NCI-H2081 treated with DMSO at 0.1 percent for 48 hours (cell line): ENCODE measurements at places on chromosomes 5 and 9.

- no peak for DNase-seq
These were observed 166.1 kb downstream of the GNAQ start for GRCh38 chr9:77865385-77866047.

- DNase-seq: peak; percentile 41
These were observed 313.5 kb downstream of the PRDM9 start for GRCh38 chr5:23820765-23821471.

DNA sequence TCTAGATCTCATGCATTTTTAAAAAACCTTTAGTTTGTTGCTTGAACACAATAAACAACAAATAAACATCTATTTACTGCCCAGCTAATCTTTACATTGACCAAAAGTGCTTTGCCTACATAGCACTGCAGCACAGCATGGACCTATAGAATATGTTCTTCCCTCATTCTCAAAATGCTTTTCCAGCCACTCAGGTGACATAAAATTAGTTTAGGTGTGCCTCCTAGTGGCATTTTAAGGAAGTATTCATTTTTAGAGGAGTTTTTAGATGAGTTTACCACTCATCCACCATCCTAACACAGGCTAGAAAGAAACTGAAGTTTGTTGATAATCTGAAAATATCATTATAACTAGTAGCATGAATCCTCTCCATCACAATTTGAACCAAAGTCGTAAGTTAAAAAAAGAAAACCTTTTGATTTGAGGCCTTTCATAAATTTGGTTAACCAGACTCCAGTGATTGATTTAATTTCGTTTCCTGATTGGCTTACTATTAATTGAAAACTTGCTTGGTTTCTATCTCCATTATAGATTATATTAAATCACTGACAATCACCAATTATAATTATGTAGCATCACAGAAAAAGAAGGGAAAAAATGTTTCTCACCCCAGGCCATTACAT, 12.6 kb downstream of the PLGRKT start:
- DNase-seq: peak; percentile 22

GRCh38 chr5:126975796-126976195, 54.6 kb downstream of the MARCHF3 start:
- DNase-seq: no peak

DNA sequence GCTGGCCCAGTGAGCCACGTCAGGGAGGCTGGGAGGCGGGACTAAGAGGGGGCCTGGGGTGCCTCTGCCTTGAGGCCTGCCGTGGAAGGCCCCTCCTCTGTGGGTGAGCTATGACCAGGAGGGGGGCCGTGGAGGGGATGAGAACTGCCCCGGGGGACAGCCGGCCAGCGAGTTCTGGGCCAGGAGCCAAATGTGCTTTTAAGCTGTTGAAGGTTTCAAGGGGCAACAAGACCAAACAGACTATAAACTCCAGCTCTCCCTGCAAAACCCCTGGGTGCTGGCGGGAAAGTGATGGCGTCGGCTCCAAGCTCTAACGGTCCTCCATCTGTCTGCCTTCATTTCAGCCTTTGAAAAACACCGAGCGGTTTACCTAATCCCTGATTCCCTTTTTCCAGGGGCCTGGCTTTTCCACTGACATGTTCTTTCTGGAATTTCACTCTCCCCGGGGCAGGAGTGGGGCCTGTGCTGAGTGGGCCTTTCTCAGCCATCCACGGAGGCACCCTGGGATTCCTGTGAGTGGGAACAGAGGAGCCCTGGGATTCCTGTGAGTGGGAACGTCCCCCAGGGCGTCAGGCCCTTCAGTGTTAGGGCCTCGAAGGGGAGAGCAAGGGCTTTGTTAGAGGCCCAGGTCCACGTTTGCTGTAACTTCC, 65.6 kb downstream of the COL5A1 start:
- no peak for DNase-seq

DNA sequence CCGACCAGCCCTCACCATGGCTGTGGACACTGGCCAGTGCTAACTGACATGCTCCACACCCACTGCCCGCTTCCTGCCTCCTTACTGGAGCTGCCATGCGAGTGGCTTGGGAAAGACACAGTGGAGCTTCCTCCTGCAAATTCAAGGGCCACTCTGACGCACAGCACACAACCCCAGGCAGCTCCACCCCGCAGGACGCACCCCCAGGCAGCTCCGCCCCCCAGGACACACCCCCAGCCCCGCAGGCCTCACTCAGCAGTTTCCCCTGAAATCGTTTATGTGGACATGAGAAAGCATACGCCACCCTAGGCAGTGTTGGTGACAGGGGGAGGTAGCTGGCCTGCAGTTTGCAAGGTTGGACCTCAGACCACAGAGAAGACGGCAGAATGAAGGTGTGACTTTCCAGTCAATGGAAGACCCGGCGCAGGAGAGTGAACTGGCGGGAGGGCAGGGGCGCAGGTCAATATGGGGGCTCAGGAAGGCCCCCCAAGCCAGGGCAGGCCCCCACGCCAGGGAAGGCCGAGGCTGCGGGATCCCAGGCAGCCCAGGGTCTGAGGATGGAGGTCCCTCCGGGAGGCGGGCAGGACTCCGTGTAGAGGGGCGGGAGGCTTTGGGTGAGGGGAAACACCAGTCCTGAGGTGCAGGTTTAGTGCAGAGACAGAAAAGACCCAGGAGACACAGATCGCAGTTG, 21.6 kb downstream of the LPCAT1 start:
- no peak for DNase-seq

GRCh38 chr9:77752554-77752953, 104.4 kb upstream of the GNA14 start:
- no peak for DNase-seq

- DNase-seq: no peak
These were observed 184.8 kb downstream of the KIAA0825 start for GRCh38 chr5:94433397-94434163.

- no peak for DNase-seq
These were observed 114.4 kb downstream of the DOCK2 start for GRCh38 chr5:169751490-169751889.

- no peak for DNase-seq
These were observed 156.2 kb downstream of the NR3C1 start for GRCh38 chr5:143247134-143247815.

DNA sequence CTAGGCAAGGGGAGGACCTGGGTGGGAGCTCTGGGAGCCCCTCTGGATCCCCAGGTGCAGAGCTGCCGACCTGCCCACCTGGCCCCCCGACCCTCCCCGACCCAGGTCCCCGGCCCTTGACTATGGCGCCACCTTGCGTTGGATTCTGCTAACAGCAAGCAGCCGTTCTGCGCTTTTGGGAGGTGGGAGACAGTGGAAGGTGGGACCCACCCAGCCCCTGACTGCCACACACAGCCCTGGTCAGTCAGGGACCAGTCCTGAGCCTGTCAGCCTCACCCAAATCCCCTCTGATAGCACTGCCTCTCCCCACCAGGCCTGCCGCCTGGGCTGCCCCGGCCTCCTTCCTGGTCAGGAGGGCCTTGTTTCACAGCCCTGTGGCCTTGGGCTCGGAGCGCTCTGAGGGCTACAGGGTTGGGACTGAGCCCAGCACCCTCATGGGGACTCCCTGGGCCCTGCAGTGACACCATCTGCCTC, 77.9 kb downstream of the HMCN2 start:
- no peak for DNase-seq

- peak; percentile 76 for DNase-seq
These were observed 966.3 kb upstream of the C9orf72 start for GRCh38 chr9:28539434-28540070.

DNA sequence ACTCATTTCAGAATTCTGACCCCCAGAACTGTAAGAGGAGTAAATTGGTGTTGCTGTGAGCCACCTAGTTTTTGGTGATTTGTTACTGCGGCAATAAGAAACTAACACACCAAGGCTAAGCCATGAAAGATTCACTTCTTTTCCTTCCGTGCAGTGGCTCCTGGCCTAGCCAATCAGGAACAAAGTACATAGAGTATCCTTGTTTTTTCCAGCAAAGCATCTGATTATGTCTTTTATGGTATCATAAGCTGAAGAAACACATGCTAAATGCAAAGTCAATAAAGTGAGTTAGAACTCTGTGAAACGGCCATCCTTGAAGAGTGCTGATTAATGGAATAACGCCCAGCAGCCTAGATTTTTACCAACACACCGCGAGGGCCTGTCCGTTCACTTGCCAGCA, 11.4 kb downstream of the RNF130 start:
- DNase-seq: no peak

DNA sequence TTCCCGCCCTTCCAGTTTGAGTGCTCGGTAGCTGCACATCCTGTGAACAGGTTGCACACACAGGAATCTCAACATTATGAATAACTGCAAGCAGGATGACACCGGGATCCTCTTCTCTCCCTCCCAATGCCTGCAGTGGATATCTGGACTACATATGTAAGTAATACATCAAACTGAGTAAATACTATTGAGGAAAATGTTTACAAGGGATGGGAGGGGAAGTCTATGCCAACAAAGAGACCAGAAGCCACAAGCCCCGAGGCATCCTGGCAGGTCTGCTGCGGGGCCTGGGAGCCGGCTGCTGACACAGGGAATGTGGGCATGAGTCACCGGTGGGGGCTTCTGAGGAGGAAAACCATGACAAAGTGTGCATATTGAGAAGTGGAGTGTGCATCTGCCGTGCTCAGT, 8.6 kb upstream of the ANKRD33B start:
- DNase-seq: no peak

DNA sequence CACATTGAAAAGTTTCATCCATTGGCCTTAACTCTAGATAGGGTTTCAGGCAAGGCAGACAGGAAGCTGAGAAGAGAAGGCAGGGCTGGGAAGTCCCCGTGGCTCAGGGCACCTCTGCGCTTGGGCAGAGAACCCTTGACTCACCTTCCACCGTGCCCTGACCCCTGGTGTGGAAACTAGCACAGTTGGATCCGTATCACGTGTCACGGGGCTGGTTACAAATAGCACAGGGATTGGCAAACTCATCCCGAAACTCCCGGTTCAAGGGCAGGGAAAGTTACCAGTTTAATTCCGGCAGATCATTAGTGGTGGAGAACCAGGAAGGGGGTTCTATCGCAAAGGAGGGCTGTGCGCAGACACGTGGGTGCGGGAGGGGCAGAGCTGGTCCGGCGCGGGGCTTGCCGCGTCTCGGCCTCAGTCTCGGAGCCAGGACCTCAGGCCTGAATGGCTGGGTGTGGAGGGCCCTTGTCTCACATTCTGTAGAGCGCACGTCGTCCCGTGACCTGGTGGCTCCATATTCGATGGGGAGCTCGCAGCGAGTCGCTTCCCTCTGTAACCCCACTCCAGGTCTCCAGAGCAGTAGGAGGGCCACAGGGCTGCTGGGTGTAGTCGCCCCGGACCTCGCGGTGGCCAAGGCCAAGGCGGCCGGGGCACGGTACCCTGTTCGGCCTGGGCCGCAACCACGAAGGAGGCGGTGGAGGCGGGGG, 771 bp upstream of the TMEM171 start:
- DNase-seq: no peak

DNA sequence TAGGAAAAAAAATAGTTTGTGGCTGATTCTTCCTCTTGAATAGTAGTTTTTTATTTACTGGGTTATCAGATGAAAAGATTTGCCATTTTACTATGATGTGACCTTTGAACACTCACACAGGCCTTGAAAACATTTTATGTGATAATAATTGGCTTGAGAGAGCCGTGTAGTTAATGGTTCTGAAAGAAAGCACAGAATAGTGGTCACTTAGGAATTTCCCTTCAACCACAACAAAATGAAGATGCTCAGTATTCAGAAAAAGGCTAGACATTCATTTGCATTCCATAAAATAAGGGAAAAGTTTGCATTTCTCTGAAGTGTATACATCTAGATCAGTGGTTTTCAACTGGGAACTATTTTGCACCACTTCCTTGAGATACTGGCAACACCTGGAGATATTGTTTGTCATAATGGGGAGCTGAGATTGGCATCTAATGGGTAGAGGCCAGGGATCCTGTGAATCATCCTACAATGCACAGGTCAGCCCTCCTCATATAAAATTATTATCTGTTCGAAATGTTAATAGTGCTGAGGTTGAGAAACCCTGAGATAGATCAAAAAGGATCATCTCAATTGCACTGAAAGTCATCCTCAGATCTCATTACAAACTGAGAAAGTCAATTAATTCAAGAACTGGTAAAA, 446.4 kb upstream of the CCNG1 start:
- DNase-seq: no peak

DNA sequence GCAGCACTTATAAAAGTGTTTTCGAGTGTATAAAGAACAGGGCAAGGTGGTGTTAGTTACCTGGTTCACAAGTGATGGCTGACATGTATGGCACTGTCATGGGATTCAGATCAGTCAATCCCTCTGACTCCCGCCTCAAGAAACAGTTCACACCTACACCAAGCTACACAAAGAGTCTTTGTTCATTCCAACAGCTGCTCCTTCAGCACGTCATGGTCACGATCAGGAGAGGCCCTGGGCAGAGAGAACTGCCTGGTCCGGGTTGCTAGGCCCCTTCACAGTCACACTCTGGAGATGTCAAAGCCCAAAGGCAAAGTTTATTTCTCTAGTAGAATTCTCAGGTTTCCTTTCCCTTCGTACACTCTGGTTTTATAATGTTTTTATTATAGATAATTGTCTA, 426.7 kb downstream of the ZSWIM6 start:
- DNase-seq: no peak

DNA sequence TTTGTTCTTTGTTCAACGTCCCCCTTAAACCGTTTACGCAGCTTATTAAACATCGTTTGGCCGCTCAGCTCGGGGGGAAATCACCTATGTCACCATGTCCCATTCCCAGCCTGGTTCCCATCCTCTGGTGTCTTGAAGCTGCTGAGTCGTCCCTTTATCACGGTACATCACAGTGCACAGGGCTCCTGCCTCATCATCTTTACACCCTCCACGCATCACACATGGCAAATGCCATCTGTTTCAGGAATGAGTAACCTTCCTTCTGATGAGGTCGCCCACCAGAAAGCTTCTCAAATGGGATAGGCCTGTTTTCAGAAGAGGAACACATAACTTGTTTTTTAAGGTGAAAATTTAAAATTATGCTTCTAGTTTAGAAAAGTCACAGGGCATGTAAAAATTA, 7.9 kb upstream of the LHX6 start:
- DNase-seq: no peak

DNA sequence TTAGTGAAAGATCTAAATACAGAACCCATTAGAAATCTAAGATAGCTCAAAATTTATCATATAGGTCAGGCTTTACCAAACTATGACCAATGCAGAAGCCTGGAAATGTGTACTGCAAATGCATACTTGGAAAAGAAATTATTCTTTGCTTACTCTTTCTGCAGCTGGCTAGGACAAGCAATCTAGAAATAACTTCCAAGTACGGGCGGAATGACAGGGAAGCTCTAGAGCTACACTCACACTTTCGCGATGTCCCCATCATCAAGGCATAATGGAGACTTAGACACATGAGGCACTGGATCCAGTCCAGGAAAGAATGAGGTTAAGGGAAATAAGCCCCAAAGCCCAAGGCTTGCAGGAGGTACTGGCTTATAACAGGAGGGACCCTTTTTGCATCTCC, 22.4 kb upstream of the MAP1B start:
- DNase-seq: no peak

- no peak for DNase-seq
These were observed 1063.9 kb downstream of the CDH9 start for GRCh38 chr5:25974451-25974850.

DNA sequence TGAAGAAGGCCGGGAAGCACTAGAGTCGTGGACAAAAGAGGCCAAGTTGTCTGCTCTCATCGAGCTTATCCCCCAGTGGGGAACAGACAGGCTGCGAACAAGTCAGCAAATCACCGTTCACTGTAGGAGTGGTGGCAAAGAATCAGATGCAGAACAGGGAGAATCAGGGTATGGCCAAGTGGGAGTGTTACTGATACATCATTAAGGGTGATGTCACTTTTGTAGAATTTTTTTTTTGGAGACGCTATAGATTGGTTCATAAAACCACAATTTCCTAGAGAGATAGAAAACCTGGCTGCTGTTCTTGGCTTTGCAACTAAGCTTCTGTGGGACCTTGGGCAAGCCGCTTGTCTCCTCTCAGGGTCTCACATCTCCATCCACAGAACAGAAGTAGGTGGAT, 21.3 kb downstream of the SPRY4 start:
- DNase-seq: no peak
